ENCODE measurements at places on chromosomes 11 and 22.

DNA sequence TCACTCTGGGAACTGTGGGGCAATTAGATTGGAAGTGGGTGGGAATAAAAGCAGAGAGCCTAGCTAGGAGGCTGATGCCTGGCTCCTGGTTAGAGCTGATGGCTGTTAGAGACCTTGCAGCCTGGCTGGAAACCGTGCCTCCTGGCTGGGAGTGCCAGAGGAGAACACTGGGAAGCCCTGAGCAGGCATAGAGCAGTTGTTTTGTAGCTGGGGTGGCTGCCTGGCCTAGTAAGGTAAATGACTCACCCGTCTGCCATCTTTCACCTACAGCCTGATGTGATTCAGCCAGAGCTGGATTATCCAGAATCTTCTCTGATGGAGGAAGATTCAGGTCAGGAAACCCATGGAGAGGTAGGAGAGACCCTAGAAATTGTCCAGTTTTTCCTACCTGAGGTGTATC, 6.1 kb downstream of the UQCR10 start:
- peaks cover 4% of the 10 kb centered on the region for H3K27me3 ChIP-seq
- H3K4me3 ChIP-seq = no peak overlapping the region
- H3K4me1 ChIP-seq = peaks cover 11% of the 10 kb centered on the region
- no peak for DNase-seq

DNA sequence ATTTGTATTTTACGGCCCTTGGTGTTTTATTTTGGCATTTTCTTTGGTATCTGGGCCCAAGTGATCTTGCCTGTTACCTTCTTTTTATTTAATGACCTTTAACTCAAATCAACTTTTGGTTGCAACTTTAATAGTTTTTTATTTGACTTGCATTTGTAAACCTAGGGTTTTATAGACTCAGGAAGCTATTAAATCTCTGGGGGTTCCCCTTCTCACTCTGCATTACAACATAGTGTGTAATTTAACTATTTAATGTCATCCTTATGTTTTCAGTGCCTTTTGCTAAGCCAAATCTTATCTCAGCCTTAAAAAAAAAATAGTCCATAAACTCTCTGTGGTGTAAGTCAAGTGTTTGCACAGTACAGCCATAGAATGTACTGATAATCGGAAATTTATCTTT, 3.4 kb downstream of the FJX1 start:
- no peak overlapping the region for H3K27ac ChIP-seq
- no peak for DNase-seq
- H3K4me3 ChIP-seq = no peak overlapping the region
- H3K27me3 ChIP-seq = peaks cover 68% of the 10 kb centered on the region
- H3K36me3 ChIP-seq = no peaks in the 10 kb centered on the region
- peaks cover 13% of the 10 kb centered on the region for H3K4me1 ChIP-seq

- H3K36me3 ChIP-seq = peaks cover 64% of the 10 kb centered on the region
- peaks cover 37% of the 10 kb centered on the region for H3K4me1 ChIP-seq
- no peak for DNase-seq
- H3K27ac ChIP-seq = no peak overlapping the region
Observed at GRCh38 chr22:18083406-18083805, 5.6 kb downstream of the PEX26 start.

GRCh38 chr11:2256293-2256913, 14.0 kb downstream of the ASCL2 start:
- H3K27ac ChIP-seq = no peak overlapping the region
- H3K36me3 ChIP-seq = no peaks in the 10 kb centered on the region

DNA sequence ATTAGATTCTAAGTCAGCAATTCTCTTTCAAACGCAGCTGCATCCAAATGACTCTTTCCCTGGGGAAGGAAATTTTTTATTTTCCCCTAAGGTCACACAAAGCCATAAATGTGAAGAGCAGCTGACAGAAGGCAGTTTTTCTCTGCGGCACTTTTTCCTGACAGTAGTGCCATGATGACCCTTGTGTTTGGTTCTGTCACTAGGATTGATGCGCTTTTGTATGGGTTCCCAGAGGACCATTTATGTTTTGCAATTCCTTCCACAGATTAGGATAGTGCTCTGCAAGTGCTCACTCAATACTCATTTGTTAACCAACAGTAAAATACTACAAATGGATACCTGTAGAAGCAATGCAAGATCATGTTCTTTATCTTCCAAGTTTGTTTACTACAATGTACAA, 359.6 kb upstream of the CTSC start:
- H3K4me3 ChIP-seq = no peak overlapping the region
- DNase-seq = no peak
- H3K4me1 ChIP-seq = no peaks in the 10 kb centered on the region

DNA sequence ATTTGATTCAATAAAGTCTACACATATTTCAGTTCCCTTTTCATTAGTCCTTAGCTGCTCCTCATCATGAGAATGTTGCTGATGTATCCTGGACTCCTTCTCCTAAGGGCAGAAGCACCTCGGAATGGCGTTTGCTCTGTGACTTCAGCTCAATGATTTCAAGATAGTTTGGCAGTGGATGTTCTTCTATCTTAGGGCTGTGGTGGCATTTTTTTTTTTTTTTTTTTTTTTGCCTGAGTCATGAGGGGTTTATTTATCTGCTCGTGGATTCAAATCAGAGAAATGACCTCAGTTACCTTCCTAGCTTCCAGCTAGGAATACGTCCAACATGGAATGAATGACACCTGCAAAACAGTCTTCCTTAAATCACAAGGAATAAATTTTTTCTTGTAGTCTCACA, 220.0 kb upstream of the ZBED5 start:
- H3K4me3 ChIP-seq = no peak overlapping the region
- no peak overlapping the region for H3K27ac ChIP-seq
- no peak for DNase-seq
- H3K36me3 ChIP-seq = no peaks in the 10 kb centered on the region
- H3K27me3 ChIP-seq = no peaks in the 10 kb centered on the region

DNA sequence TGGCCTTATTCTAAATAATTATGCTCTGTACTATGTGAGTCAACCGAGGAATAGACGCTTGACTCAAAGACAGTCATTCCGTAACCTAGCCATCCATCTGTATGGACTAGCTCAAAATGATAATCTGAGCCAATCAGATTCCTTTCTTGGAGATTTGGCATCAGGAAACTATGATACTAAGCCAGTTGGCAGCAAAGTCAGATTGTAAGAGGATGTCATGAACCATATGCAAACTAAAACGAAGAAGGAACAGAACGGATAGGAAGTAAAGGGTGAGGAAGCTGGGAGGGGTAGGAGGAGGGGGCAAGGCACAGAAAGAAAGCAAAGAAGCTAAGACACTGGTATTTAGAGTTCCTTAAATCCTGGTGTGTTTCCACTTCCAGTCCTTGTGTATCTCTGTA, 10.7 kb upstream of the SESN3 start:
- no peaks in the 10 kb centered on the region for H3K36me3 ChIP-seq
- H3K27ac ChIP-seq = no peak overlapping the region
- no peak overlapping the region for H3K4me3 ChIP-seq
- H3K4me1 ChIP-seq = no peaks in the 10 kb centered on the region
- DNase-seq = no peak
- H3K27me3 ChIP-seq = no peaks in the 10 kb centered on the region

- no peak overlapping the region for H3K4me3 ChIP-seq
- peaks cover 64% of the 10 kb centered on the region for H3K36me3 ChIP-seq
- H3K27me3 ChIP-seq = no peaks in the 10 kb centered on the region
- peaks cover 10% of the 10 kb centered on the region for H3K4me1 ChIP-seq
Observed at GRCh38 chr11:112050721-112051120, 23.1 kb downstream of the PIH1D2 start.
